Activated CD8-positive, alpha-beta memory T cell treated with anti-CD3 and anti-CD28 coated beads for 4 hours (primary cell): ENCODE measurements at places on chromosomes 2 and 18.

DNA sequence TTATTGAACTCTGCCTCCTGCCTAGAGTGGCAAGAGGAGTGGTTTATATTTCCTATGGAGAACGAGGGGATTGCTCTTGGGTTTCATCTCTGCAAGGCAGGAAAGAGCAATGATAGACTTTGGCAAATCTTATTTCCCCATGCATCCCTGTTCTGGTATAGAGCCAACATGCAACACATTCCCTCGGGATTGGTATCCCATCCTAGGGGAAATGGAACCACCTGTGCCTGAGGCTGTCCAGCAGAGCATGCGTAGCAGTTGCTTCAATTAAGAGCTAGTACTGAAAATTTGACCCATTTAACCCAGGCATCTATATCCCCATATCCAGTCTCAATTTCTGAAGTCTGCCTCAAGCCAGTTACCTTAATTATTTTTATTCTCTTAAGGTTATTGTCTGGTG, 205.3 kb downstream of the KCNS3 start:
- no peak for DNase-seq

- no peak for DNase-seq
Measured at GRCh38 chr18:12271376-12272235, 17.4 kb downstream of the CIDEA start.

- no peak for DNase-seq
Measured at GRCh38 chr2:220051716-220052115, 424.3 kb downstream of the SLC4A3 start.

DNA sequence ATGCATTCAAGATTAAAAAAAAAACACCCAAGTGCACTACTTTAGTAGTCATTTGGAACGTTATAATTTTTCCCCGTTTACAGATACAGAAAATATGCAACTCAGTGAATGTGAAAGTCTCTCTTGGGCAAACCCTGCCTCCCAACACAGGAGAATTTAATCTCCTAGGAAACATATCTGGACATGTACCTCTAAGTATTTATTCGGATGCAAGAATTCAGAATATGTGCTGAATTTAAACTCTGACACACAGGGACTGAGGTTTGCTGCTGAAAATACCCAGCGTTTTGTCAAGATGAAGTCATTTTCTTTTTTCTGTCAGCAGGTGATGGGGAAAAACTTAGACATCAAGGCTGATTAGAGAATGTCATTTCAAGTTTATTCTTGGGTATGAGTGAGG, 105.4 kb downstream of the ACKR3 start:
- no peak for DNase-seq

DNA sequence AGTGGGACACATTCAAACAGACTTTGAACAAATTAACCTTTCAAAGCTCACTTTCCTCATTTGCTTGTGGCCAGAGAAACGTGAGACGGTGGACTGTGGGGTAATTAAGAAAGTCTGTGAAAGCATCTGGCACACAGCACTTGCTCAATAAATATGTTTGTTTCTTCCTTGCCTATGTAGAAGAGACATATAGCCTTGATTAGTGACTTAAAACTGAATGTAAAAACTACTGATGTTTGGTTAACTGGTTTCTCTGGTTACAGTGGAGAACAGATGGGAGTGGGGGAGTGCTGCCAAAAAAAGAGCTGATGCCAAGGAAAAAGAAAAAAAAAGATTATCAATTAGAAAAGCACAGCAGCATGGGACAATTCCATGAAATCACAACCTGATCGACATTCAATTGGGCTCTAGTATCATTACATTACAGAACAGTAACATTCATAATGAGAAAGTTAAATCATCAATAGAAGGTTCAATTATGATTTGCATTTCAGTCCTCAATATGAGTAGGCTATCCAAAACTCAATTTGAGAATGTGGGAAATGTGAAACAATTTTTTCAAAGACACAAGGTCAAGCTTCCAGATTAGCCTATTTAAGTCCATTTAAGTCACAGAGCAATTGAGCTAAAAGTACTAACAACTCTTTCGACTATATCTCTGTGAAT, 14.7 kb downstream of the CUL3 start:
- DNase-seq, result no peak

DNA sequence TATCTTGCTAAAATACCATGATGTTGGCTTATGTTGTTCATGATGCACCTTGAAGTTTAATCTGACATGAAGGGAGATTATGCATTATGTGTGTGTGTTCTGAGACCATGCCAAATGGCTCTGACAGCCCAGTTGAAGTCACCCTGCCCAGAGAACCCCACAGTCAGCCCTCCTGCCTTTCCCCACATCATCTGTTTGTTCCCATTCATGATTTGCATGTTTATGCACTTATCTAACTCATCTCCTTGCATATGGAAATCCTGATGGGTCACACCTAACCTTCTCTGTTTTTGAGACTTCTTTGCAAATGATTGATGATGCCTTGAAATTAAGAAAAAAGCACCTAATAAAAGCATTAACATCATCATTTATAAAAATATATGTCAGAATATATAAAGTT, 752.2 kb downstream of the GALR1 start:
- DNase-seq, result no peak

- DNase-seq, result no peak
Measured at GRCh38 chr18:50114448-50114847, 80.5 kb downstream of the MYO5B start.

GRCh38 chr2:158676295-158676694, 118.8 kb upstream of the DAPL1 start:
- no peak for DNase-seq

GRCh38 chr2:237600205-237600846, 9.8 kb upstream of the RAB17 start:
- DNase-seq, result no peak

GRCh38 chr2:237158194-237158593, 72.5 kb downstream of the COPS8 start:
- no peak for DNase-seq

DNA sequence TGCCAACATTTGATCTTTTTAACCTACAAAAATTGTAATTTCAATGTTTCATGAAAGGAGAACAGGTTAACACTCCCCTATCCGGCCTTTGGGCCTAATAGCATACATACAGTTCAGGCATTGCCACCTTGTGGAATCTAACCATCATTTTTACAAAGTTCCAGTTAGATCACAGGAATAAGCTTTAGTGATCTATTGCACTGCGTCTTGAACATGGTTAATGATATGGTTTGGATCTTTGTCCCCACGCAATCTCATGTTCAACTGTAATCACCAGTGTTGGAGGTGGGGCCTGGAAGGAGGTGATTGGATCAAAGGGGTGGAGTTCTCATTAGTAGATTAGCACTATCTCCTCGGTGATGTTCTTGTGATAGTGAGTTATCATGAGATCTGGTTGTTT, 58.2 kb upstream of the NEUROD1 start:
- no peak for DNase-seq

- no peak for DNase-seq
Measured at GRCh38 chr2:73089270-73090030, 17.9 kb upstream of the SFXN5 start.
